Renal cortex interstitium (tissue), 15 donors: ENCODE measurements at places on chromosomes 11 and 22. TPM values are rescaled to one million over a fixed set of nuclear protein-coding genes. Genes with fewer than 3 reads are reported as not detected.

- DNase-seq: no peak
Observed at GRCh38 chr22:49418943-49419342, 408.7 kb downstream of the BRD1 start.

DNA sequence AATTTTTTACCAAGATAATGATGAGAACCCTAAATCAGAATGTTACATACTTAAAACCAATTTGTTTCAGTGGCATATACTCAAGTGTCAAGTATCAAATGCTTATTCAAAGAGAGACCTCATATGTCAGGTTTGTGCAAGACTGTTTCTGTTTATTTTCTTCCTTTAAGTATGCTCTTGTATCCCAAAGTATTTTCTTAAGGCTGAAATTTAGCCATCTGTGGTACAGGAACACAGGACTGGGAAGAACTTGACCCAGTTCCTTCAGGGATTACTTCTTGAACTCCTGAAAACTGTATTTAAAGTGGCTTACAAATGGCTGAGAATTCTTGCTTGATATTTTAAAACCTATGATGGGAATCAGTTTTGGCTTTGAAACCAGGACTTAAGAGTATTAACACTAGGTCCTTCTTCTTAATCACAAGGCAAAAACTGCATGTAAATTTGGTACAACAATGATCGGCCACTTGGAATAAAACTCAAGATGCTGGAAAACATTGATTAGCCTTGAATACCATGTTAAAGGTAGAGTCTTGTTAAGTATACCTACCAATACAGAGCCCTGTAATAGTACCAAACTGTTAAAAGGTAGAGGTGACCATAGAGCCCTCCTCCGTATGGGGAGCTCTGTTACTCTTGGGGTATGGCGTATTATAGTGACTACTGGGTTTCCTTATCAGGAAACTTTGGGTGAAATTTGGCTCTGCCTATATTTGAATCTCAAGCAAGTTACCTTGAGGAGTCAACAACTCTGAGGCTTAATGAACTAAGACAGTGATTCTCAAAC is 95.9 kb downstream of the BLID start:
- DNase-seq: no peak

GRCh38 chr11:35324981-35325380 is 94.4 kb downstream of the SLC1A2 start:
- DNase-seq: no peak

- DNase-seq: no peak
Observed at GRCh38 chr11:128547946-128548648, 39.3 kb downstream of the ETS1 start.

GRCh38 chr11:64757549-64758329 is 2.0 kb downstream of the PYGM start:
- DNase-seq: no peak

DNA sequence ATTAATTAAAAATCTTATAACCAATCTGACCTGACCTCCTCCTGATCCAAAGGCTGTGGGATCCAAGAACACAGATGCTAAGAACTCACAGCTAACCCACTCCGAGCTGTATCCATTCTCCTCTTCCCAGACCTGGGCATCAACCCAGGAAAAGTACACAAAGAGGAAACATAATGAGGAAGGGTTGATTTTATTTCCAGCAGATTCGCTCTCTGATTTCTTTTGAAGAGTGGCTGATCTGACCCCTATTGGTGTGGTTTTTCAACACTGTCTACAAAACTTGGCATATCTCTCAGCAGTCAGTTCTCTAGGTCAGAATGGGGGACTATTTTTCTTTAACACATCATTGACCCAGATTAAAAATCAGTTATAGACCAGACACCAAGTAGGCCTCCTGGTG is 201.9 kb upstream of the UBASH3B start:
- DNase-seq: no peak

The DGCR6 gene
- polyA plus RNA-seq: 8.6 TPM
